ENCODE measurements at places on chromosomes 2 and 18. TPM values are rescaled to one million over a fixed set of nuclear protein-coding genes. Genes with fewer than 3 reads are reported as not detected.

- no peak for DNase-seq
These were observed 239.0 kb upstream of the MMADHC start for GRCh38 chr2:149826471-149827125.

DNA sequence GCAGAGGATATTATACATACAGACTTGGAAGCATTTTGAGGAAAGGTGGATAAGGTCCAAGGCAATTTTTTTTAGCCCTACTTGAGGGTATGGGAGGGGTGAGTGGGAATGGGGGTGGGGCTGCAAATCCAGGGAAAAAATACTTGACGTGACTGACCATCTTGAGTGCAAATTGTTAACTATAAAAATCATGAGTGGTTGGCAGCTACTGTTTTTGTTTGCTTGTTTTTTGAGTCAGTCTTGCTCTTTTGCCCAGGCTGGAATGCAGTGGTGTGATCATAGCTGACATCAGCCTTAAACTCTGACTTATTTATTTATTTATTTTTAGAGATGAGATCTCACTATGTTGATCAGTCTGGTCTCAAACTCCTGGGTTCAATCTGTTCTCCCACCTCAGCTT lies 458.8 kb downstream of the PIK3C3 start:
- DNase-seq = no peak

DNA sequence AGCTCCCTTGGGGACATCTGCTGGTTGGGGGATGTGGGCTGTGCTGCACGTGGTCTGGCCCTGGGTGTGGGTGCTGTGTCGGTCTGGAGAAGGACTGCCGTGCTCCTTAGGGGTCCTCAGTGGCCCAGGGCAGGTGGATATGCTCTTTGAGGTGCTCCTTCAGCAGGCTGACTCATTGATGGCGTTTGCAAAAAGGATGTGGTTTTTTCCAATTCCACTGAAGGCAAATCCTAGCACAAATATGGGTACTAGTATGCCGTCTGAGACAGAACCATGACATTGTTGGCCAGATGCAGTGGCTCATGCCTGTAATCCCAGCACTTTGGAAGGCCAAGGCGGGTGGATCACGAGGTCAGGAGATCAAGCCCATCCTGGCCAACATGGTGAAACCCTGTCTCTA lies 3.3 kb downstream of the PPP1R7 start:
- DNase-seq = no peak

DNA sequence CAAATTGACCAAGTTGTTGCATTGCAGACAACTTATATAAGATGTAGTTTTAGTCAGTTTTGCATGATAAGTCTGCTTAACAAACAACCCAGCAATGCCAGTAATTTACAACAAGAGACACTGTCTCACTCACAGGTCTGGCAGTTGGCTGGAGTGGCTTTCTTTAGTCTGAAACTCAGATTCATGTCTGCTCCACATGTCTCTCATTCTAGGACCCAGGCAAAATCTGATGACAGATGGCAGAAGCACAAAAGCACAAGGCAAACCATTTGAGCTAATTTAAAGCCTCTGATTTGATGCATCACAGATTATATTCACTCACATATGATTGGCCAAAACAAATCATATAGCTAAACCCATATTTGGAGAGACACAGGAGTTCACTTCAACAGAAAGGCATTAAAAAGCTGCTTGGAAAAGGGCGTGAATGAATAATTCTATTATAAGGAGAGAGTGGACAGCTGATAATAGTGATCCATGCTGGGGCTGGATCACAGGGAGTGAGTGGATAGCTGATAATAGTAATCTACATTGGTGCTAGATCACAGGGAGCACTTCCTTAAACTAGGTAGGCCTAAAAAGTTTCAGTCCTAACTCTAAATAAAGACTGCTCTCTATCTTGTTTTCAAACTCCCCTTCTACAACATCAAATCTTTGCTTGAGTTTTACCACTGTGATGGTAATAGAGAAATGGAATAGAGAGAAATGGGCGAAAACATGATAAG lies 593.2 kb upstream of the ZNF804A start:
- DNase-seq = no peak

GRCh38 chr18:14921547-14921946 lies 173.6 kb downstream of the ANKRD30B start:
- DNase-seq = no peak

GRCh38 chr2:85674417-85674816 lies 6.4 kb upstream of the SFTPB start:
- DNase-seq = no peak

DNA sequence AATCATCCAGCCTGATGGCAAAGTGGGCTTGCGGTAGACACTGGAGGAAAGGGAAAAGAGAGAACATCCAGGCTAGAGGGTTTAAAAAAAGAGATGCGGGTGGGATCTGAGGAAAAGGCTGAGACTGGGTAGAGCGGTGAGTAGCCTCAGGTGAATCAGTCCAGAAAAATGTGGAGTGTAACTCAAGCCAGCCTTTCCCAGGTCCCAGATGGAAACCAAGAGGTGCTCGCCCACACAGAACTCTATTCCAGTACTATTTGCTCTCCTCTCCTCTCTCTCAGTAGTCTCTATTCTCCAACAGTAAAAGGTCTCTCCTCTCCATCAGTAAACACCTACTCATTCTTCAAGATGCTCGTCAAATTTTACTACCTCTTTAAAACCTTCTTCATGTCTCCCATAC lies 38.3 kb upstream of the NRP2 start:
- no peak for DNase-seq

GRCh38 chr2:62265106-62265505 lies 69.2 kb downstream of the B3GNT2 start:
- no peak for DNase-seq

DNA sequence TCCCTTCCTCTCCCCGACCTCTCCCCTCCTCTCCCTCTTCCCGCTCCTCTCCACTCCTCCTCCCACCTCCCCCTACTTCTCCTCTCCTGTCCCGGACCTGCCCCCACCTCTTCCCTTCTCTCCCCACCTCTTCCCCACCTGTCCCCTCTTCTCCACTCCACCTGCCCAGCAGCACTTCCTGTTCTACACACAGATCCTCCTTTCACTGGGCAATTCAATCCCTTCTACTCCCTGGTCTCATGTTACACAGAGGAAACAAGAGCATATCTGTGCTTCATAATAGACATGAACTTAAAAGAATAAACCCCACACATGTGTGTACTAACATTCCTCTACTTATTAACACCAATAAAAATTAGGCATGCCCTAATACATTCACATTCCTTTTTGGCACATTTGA lies 34.8 kb downstream of the TIMM21 start:
- no peak for DNase-seq

The HOXD11 gene
- not detected for polyA plus RNA-seq

The RAB27B gene
- 0.30 TPM for polyA plus RNA-seq

The GYPC gene
- polyA plus RNA-seq = 133 TPM

The COPS8 gene
- 51.0 TPM for polyA plus RNA-seq

The ELOA2 gene
- polyA plus RNA-seq = not detected

The DRC1 gene
- not detected for polyA plus RNA-seq

All from hindlimb muscle (tissue), 1 donor.